ENCODE measurements at places on chromosomes 1 and 21.

GRCh38 chr1:159120317-159120716 is 43.8 kb upstream of the AIM2 start:
- DNase-seq, result no peak

GRCh38 chr1:36389999-36390398 is 4.3 kb upstream of the STK40 start:
- no peak for DNase-seq

- no peak for DNase-seq
Measured at GRCh38 chr1:201363467-201363866, 14.0 kb downstream of the TNNT2 start.

- no peak for DNase-seq
Measured at GRCh38 chr1:87642581-87643221, 314.0 kb downstream of the LMO4 start.

GRCh38 chr1:37174876-37175275 is 140.6 kb upstream of the GRIK3 start:
- no peak for DNase-seq

GRCh38 chr1:61301824-61302657 is 219.7 kb downstream of the NFIA start:
- no peak for DNase-seq

DNA sequence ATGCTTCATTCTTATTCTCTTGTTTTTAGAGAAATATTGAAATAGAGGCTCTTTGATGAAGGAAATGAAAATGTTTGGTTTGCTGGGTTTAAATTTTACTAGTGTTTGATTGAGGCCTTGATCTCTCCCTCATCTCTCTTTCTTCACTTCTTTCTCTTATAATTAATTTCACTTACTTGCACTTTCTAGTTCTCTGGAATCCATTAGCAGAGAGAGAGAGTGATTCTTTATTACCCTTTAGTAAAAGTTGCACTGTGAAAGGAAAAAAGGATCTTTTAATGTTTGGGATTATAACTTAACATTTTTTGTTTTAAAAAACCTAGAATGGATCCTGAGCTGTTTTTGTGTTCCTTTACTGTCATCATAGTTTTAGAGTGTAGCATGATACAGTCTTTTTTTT is 12.2 kb downstream of the RPRD2 start:
- DNase-seq, result no peak

GRCh38 chr21:37253991-37254390 is 13.1 kb downstream of the VPS26C start:
- DNase-seq, result no peak

DNA sequence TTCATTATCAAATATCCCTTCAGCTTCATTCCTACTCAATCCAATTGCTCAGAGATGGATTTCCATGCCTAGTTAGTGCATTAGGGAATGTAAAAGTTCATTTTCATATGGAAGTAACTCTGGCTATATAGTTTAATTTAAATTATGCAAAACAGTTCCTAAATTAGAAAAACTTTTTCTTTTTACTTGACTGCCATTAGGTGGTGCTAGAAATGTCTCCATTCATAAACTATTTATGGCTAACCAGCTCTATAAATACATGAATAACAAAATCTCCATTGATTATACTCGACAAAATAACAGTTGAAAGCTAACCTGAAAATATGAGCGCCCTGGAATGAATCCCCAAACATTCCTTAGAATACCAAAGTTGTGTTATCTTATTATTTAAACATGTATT is 311.4 kb downstream of the USH2A start:
- no peak for DNase-seq

- no peak for DNase-seq
Measured at GRCh38 chr1:25468033-25468432, 37.3 kb downstream of the MACO1 start.

GRCh38 chr1:236253918-236254637 is 27.7 kb downstream of the ERO1B start:
- no peak for DNase-seq

DNA sequence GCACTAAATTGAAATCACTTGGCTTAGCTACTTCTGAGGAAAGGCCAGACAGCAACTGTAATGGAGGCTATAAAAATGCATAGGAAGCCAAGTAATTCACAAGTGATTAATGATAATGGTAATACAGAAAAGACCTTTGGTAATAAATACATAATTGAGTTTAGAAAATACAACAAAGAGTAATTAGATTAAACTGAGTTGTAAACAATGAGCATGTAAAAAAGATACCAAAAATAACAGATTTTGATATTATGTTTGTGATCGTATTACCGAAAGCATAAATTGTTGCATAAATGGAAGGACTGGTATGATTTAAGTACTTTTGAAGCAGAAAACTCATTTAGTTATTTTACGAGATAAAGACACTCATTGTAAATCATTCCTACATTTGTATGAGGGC is 556.7 kb upstream of the TMPRSS15 start:
- no peak for DNase-seq

- no peak for DNase-seq
Measured at GRCh38 chr21:42091899-42092508, 20.9 kb downstream of the UMODL1 start.

DNA sequence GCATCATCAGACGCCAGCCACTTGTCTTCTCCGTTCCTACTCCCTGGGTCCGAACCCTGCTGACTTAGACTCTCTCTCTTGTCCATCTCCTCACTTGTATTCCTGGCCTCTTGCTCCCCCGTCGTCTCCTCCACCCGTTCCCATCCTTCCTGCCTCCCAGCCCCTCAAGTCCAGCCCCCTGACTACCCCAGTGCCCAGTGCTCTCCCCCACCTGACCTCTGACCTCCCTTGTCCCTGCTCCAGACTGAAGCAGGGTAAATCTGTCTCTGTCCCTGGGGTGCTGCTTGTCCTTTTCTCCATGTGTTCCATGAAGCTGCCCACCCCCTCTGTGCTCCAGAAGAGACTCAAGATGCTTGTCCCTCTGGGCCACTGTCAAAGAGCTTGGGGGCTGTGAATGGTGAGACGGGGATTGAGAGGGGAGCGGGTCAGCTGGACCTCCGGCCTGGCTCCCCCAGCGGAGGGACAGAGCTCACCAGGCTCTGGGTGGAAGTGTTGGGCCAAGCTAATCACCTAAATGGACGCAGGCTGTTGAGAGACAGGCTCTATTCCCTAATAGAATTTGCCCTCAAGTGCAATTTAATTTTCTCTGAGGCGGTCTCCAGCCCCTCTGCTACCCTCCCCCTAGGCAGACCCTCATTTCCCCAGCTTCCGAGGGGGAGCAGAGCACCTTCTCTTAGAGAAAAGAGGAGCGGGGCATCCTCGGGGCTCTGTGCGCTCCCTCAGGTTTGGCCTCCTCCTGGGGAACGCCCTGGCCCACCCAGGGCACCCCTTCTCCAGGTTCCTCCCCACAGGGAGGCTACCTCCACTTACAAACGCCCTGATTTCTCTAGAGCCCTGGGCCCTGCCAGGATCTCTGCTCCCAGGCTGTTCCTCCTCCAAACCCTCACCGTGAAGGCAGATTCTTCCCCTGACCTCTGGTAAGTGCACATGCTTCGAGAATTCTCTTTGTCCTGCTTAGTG is 11.0 kb upstream of the LHX4 start:
- DNase-seq, result no peak

GRCh38 chr1:226429858-226430715 is 22.2 kb upstream of the PARP1 start:
- DNase-seq, result no peak

GRCh38 chr1:181179987-181180365 is 91.5 kb downstream of the IER5 start:
- DNase-seq, result no peak

GRCh38 chr1:74586253-74586897 is 74.0 kb upstream of the LRRC53 start:
- DNase-seq, result no peak

DNA sequence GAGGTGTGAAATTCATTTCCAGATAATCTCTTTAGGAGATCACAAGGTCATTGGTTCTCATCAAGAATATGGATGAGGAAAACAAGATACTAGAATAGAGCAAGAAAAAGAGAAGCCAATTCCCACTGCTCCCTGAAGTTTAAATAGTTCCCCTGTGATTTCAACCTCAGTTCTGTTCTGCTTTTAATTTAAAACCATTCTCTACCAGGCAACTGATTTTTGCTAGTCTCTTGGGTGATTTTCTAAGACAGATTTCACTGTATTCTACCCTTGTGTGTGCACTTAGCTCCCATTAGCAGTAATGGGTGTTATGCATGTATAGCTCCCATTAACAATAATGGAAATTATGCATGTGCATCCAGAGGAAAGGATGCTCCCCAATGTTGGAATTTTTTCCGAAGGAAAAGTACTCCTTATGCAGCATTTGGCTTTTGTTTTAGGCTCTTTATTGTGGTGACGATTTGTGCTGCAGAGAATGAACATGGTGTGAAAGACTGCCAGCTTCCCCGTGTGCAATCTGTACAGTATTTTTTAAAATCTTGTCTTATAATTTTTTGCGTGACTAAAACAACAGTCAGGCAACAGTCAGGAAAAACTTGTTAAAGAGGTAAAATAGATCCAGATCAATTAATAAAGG is 144.0 kb upstream of the ZRANB2 start:
- DNase-seq, result no peak

- no peak for DNase-seq
Measured at GRCh38 chr1:12087797-12088314, 24.8 kb downstream of the TNFRSF8 start.

DNA sequence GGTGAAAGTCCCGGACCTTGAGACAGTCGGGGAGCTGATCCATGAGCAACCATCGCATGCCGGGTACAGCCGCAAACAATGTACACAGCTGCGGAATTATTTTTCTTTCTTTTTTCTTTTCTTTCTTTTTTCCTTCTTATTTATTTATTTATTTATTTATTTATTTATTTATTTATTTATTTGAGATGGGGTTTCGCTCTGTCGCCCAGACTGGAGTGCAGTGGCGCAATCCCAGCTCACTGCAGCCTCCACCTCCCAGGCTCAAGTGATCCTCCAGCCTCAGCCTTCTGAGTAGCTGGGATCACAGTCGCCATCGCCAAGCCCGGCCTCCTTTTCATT is 2.6 kb upstream of the PERM1 start:
- DNase-seq, result no peak
